ENCODE measurements at places on chromosomes 2 and 18. TPM values are rescaled to one million over a fixed set of nuclear protein-coding genes. Genes with fewer than 3 reads are reported as not detected.

DNA sequence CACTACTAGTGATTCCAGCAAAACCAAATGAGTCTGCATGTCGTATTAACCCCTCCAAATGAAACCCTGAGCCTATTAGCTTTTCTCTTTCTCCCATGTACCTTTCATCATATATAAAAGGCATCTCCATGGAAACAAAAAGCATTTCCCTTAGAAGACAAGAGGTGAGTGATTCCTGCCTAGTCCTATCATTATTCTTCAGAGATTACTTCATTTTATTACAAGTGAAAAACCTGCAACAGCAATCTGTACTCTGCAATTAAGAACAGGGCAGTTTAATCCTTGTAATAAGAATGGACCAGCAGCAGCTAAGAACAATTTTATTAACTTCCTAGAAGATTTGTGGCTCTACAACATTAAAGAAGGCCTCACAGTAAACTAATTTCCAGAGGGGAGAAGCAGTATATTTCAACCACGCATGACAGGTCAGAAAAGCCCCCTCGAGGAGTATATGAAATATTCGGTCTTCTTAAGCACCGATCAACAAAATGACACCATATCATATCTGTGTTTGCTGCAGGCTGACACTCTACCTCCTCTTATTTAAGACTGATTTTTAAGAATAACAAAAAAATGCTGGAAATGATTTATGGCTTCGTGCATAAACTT, 132.3 kb upstream of the TFPI start:
- DNase-seq, result no peak
- H3K36me3 ChIP-seq, result no peaks in the 10 kb centered on the region
- no peak overlapping the region for H3K4me3 ChIP-seq
- no peaks in the 10 kb centered on the region for H3K27me3 ChIP-seq

GRCh38 chr18:41744421-41745030, 210.5 kb upstream of the PIK3C3 start:
- no peak overlapping the region for H3K4me3 ChIP-seq
- no peaks in the 10 kb centered on the region for H3K4me1 ChIP-seq
- H3K27ac ChIP-seq, result peak overlapping the region; percentile 2

- no peak for DNase-seq
- no peak overlapping the region for H3K4me3 ChIP-seq
- H3K36me3 ChIP-seq, result no peaks in the 10 kb centered on the region
- H3K27ac ChIP-seq, result no peak overlapping the region
- H3K27me3 ChIP-seq, result peaks cover 14% of the 10 kb centered on the region
- H3K4me1 ChIP-seq, result no peaks in the 10 kb centered on the region
These were observed 108.2 kb upstream of the CXCR4 start for GRCh38 chr2:136225950-136226835.

- no peak overlapping the region for H3K27ac ChIP-seq
- H3K27me3 ChIP-seq, result no peaks in the 10 kb centered on the region
- DNase-seq, result no peak
These were observed 22.6 kb downstream of the MRPL44 start for GRCh38 chr2:223979730-223980396.

- no peak overlapping the region for H3K4me3 ChIP-seq
- peaks cover 41% of the 10 kb centered on the region for H3K4me1 ChIP-seq
- no peaks in the 10 kb centered on the region for H3K36me3 ChIP-seq
- no peak for DNase-seq
These were observed 115.9 kb downstream of the ZFP36L2 start for GRCh38 chr2:43110442-43110871.

GRCh38 chr2:162091325-162092007, 17.5 kb upstream of the DPP4 start:
- no peak overlapping the region for H3K4me3 ChIP-seq
- no peak overlapping the region for H3K27ac ChIP-seq

GRCh38 chr2:65402780-65403528, 29.4 kb downstream of the SPRED2 start:
- peaks cover 4% of the 10 kb centered on the region for H3K4me1 ChIP-seq
- H3K4me3 ChIP-seq, result no peak overlapping the region
- H3K36me3 ChIP-seq, result no peaks in the 10 kb centered on the region
- no peaks in the 10 kb centered on the region for H3K27me3 ChIP-seq
- H3K27ac ChIP-seq, result no peak overlapping the region

The KHK gene
- 1.3 TPM for total RNA-seq

The KYNU gene
- not detected for total RNA-seq

All from chondrocyte (in vitro differentiated cells).